NCI-H1092 (cell line): ENCODE measurements at places on chromosomes 16 and 17.

DNA sequence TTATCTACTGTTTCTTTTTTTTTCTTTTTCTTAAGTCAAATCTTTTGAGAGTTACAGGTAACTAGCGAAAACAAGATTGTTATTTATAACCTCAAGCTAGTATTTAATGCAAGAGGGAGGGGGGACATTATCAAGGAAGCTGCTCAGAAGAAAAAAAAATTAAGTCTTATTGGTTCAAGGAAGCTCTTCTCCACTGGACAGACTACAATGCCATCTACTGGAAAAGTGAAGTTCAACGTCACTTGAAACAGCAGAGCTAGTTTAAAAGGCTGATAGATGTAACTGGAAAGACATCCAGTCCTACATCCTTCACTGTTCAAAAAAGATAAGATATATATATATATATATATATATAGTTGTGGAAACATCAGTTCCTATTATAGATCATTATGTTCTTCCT lies 418.0 kb upstream of the PSMD7 start:
- DNase-seq, result peak; percentile 41

DNA sequence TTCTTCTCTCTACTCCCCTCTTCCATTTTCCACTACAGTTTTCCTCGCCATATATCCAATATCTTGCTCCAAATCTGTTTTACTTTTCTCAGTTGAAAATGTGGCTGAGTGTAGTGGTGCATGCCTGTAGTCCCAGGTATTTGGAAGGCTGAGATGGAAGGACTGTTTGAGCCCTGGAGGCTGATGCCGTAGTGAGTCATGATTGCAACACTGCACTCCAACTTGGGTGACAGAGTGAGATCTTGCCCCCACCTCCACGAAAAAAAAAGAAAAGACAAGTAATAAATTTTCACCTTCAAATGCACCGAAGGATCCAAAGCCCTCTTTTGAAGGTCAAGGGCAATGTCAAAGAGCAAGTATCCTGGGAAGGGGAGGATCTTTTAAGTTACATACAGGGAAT lies 592.3 kb downstream of the TMEM114 start:
- no peak for DNase-seq

DNA sequence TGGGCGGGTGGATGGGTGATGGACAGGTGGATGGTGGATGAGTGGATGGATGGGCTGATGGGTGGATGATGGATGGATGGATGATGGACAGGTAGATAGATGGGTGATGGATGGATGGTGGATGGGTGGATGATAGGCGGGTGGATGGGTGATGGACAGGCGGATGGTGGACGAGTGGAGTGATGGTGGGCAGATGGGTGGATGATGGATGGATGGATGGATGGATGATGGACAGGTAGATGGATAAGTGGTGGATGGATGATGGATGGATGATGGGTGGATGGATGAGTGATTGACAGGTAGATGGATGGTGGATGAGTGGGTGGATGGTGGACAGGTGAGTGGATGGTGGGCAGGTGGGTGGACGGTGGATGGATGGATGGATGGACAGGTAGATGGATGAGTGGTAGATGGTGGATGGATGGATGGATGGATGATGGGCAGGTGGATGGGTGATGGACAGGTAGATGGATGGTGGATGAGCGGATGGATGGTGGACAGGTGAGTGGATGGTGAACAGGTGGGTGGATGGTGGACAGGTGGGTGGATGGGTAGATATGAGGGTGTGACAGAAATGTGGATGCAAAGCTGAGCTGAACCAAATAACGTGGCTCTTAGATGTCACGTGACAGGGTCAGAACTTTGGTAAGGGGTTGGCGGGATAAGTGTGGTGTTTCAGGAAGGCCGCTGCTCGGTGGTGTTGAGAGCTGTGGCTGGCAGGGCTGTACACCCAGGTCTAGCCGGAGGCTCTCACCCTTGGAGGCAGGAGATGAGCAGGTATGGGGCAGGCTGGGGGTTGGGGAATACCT lies 234.3 kb upstream of the CIBAR2 start:
- DNase-seq, result no peak

DNA sequence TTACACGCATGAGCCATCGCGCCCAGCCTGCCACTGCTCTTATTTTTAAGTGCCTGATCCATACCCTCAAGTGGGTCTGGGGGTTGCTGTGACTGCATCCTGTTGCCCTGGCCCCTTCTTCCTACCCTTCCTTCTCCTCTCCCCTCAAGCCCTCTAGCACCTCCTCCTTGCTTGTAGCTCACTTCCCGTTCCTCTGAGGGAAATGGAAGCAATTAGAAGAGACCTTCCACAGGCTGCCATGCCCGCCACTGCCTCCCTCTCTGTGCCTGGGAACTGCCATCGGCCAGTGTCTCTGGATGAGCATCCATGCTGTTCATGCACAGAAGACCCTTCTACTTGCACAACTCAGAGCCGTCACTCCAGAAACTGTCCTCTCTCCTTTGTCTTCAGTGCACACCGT lies 10.6 kb upstream of the TFAP4 start:
- no peak for DNase-seq

- DNase-seq, result no peak
These were observed 24.2 kb downstream of the MYO18A start for GRCh38 chr17:29155966-29156338.

- DNase-seq, result no peak
These were observed 8.9 kb downstream of the OR4D1 start for GRCh38 chr17:58156839-58157803.

- DNase-seq, result no peak
These were observed 4.5 kb upstream of the CA4 start for GRCh38 chr17:60145006-60145935.

GRCh38 chr17:18203308-18203707 lies 19.7 kb downstream of the ALKBH5 start:
- DNase-seq, result no peak

- no peak for DNase-seq
These were observed 30.7 kb upstream of the CCNF start for GRCh38 chr16:2398520-2398919.

DNA sequence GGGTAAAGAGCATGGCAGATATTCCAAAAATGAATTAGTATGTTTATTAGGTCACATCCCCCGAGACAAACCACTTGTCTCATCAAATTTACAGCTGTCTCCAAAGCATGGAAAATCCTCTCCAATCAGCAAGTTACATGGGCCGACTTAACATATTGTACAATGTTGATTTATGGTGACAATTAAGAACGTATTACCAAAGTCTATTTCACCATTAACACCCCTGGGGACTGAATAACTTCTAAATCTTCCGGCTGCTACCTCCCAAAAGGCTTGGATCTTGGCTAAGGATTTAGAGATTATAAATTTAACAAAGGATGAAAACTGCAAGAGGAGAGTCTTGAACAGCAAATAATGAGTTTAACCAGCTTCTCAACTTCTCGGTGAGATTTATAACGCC lies 311.9 kb downstream of the NPIPA8 start:
- no peak for DNase-seq
